ENCODE measurements at places on chromosomes 6 and 20.

- no peak for DNase-seq
Measured at GRCh38 chr6:24554474-24554873, 59.7 kb downstream of the ALDH5A1 start.

GRCh38 chr6:35469751-35470662 lies 1.8 kb downstream of the RPL10A start:
- DNase-seq: no peak

DNA sequence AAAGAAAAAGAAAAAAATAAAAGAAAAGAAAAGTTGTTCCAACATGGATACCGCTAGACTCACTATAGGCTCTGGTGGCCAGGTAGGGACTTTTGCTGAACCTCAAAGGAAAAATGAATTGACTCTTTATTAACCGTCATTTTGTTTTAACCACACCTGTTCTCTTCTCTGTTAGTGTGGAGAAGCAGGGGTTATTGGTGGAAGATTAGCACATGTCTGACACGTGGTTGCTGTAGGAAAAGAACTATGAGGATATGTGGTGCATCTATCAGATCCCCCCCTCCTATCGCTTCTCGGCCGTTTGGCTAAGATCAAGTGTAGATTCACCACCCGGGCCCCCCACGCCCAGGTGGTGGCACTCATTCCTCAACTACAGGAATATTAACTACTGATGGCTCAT lies 212.4 kb upstream of the ZNF184 start:
- no peak for DNase-seq

- no peak for DNase-seq
Measured at GRCh38 chr6:45353654-45354053, 24.1 kb downstream of the SUPT3H start.

DNA sequence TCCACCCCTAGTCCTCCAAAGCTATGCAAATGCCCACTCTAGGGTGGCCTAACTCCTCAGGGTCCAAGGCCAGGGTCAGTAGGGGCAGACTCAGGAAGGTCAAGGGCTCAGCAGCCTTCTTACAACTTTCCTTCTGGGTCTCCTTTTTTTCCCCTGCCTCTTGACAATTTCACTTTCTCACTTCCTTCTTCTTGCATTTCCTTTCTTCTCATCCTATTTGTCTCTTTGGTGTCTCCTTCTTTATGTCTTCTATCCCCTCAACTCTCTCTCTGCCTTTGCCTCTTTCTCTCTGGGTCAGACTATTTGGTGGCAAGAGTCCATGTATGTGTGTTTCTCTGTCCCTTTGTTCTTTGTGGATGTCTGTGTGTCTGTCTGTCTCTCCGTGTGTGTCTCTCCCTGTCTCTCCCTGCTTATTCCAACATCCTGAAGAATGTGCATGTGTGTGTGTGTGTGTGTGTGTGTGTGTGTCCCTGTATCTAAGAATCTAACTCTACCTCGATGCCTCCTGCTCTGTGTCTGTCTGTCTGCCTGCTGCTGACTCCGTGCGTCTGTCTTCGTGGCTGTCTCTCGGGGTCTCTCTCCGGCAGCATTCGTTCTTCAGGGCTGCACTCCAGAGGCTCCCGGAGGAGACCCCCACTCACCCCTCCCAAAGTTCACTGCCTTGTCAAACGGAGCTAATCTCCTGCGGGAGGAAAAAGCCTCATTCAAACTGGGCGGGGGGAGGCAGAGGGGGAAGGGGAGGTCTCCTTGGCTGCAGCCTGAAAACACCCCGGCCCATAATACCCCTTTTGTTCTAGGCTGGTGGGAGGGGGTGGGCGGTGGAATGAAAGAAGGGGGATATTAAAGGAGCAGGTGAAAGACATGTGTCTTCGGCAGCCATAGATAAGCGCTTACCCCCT lies 51.7 kb upstream of the FOXP4 start:
- no peak for DNase-seq

- DNase-seq: no peak
Measured at GRCh38 chr6:104014163-104014959, 845.4 kb downstream of the HACE1 start.

DNA sequence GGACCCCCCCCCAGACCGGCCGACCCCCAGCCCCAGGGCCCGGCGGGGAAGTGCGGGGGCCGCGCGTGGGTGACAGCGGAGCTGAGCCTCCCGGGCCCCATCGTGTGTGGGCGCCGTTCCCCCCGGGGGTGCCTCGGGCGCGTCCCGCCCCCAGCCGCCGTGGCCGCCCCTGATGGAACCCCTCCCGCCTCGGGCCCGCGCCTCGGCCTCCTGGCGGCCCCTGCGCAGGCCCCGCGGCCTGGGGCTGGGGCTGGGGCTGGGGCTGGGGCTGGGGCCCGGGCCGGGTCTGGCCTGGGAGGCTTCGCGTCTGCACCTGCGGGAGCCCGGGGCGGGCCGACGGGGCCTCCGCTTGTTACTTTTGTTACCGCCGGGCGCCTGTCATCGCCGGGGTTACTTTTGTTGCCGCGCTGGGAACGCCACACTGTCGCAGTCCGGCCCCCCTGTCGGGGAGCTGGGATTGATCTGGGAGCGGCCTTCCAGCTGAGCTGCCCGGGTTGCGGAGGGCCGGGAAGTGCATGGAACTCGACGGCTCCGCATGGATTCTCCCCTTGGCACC lies 598 bp downstream of the OGFR start:
- DNase-seq: no peak

- DNase-seq: no peak
Measured at GRCh38 chr6:7283676-7284075, 29.3 kb downstream of the SSR1 start.

DNA sequence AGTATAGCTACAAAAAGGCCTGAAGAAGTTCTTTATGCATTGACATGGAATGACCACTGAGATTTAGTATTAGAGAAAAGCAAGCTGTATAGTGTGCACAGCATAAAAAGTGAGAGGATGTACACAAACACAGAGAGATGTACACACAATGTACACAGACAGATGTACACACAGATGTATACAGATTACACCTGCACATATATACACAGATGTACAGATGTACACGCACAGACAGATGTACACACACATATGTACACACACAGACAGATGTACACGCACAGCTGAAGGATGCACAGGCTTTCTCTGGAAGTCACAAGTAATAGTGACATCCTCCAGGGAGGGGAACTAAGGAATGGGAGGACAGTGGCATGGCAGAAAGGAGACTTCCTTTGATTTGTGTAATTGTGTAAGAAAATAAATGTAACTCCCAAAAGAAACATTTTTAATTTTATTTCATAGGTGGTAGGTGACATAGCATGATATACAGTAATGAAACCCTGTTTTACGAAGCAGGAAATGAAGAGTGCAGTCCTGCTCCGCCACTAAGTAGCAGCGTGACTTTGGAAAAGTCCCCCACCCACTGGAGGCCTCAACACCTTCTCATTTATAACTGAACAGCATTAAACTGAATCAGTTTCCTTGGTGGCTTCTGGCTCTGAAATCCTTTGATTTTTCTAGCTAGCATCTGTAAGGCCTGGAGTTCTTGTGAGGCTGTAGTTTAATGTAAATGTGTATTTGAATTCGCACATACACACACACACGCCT lies 14.1 kb downstream of the NFATC2 start:
- DNase-seq: no peak

DNA sequence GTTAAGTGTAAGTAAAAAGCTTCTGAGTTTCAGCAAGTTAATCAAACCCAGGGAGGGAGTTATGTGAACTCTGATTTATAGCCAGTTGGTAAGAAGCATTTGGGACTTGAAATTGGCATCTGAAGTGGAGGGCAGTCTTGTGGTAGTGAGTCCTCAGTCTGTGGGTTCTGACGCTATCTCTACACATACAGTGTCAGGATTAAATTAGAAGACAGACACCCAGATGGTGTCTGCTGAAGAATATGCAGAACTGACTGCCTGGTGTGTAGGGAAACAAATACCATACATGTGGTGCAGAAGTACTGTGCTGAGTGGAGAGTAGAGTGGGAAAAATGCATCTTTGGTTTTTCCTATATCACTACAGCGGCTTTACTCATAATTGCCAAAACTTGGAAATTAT lies 43.5 kb upstream of the PLN start:
- no peak for DNase-seq

DNA sequence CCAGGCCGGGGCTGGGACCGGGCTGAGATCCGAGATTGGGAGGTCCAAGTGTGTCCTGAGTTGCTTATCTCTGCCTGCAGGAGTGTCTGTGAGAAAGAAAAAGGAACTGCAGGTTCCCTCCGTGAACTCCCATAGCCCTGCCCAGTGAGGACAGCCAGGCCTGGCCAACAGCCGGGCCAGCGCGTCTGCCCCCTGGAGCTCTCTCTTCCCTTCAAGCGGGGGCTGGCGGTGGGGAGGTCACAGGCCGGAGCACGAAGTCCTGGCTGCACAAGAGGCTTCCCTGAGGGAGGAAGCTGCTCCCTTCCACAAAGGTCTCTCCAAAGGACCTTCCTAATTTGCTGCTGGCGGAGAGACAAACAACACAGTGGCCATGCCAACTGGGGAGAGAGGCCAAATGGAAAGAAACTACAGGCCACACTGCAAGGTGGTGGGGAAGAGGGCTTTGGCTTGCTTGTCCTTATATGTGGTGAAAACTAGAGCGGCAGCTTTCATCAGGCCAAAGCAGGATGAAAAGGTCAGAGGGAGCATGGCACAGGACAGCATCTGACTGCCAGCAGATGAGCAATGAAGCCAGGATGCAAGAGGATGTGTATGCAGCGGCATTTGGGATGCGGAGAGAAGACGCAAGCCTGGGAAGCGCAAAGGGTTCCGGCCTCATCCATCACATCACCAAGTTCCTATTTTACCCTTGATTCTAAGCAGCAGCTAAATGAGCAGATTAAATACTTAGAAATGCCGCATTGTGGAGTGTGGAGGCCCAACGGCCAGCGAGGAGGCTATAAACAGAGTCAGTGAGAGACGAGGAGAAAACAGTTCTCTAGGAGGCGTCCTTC lies 260.0 kb downstream of the ERMARD start:
- no peak for DNase-seq

DNA sequence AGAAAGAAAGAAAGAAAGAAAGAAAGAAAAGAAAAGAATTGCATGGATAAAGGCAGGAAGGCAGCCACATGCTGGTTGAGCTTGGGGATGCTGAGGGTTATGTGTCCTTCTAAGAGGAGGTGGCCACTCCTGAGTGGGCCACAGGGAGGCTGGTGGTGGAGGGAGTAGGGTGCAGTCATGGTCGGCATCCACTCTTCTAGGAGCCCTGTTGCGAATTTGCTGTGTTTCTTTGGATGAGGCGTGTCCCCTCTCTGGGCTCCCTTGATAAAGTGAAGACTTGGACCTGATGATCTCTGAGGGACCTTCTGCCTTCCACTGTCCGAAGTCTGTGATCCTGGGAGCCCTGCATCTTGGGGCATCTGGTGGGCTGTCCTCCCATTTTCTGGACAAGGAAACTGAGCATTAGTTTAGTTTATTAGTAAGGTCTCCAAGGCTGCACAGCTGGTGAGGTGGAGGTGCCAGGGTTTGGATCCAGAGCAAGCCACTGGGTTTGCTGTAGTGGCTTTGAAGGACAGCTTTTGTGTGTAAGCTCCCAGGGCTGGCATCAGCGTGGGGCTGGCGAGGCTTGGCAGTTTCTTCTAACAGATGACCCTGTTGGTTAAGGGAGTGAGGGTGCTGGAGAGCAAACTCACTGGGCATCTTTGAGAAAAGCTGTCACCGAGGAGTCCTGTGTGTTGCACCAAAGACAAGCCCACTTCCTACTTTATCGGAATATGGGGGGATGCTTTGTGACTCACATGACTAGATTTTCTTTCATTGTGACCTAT lies 4.3 kb downstream of the DLGAP4 start:
- DNase-seq: no peak

DNA sequence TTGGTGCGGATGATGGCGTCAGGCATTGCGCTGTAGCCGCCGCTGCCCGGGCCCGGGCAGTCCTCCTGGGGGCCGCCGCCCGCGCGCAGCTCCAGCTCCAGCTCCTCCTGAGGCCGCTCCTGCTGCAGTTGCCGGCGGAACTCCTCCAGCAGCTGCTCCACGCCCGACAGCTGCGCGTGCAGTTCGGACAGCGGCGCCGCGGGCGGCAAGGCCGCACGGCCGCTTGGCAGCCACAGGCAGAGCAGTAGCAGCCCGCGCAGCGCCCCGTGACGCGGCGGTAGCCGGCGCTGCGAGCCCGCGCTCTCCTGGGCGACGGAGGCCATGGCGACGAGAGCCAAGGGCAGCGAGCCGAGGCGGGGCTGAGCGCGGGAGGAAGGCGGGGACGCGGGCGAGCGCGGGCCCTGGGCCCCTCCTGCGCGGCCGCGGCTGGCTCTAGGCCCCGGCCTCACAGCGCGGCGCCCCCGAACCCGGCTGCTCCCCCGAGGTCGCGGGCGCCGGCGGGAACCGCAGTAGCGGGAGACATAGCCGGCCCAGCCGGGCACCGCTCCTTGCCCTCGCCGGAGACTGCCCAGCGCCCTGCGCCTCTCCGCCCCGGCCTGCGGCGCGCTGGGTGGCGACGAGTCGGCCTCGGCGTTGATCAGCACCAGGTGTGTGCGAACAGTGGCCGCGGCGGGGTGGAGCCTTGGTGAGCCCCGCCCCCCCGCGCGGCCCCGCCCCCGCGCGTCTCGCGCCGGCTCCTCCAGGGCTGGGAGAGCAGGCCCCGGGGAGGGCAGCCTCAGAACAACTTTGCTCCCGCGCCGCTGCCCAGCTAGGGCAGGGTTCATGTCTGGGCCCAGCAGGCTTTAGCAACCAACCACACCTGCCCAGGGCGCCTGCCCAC lies at the start of gene LRP11:
Gene LRP11 (minus strand): TSS at position 662 of the 880 bp plus-strand sequence. CDS start 339 bp downstream, at position 323.
- DNase-seq: no peak

GRCh38 chr20:62682912-62683517 lies 25.6 kb upstream of the NTSR1 start:
- no peak for DNase-seq

GRCh38 chr6:7674291-7674690 lies 51.6 kb upstream of the BMP6 start:
- DNase-seq: no peak

- DNase-seq: no peak
Measured at GRCh38 chr6:138499303-138500018, at the start of gene NHSL1. Gene NHSL1, minus strand, starts transcription at chr6:138499494. Its CDS starts 204 bp downstream, at chr6:138499290.

DNA sequence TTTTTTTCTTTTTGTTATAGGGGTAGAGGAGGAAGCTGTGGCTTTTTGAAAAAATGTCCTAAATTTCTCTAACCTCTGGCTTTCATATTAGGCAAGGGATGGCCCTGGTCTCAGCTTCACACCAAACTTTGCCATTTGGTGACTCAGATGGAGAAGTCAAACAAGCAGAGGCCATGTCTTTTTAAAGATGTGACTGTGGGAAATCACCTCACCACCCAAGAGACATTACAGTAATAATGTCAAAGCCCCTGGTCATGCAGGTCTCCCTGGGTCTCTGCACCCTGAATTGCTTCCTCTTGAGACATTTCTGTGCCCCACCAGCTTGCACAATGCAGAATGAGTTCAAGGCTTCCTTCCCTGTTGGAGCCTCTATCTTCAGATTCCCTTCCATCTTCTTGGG lies 39.5 kb upstream of the ADGRF5 start:
- DNase-seq: no peak

- DNase-seq: no peak
Measured at GRCh38 chr6:105401247-105402089, 1.4 kb downstream of the PREP start.

Data from skeletal muscle cell (primary cell).